Natural killer cell (primary cell): ENCODE measurements at places on chromosomes 7 and 10.

DNA sequence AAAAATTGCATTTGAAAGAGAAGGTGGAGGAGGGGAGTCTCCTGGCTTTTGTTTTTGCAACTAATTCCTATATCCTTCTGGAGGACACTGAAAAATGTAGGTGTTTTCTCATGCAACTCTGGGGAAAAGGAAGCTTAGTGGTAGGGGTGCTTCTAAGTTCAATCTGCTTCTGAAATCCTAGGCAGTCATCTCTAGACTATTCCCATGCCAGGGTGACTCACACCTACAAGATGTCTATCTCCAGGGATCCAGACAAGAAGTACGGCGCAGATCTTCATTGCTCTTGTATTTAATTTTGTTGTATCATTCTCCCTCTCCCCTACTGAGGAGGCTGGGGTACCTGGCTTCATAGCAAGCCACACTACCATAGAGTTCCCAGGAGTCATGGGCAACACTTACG, 258.8 kb downstream of the PHF14 start:
- DNase-seq: no peak

GRCh38 chr10:4590807-4591206, 235.2 kb upstream of the AKR1E2 start:
- DNase-seq: no peak

DNA sequence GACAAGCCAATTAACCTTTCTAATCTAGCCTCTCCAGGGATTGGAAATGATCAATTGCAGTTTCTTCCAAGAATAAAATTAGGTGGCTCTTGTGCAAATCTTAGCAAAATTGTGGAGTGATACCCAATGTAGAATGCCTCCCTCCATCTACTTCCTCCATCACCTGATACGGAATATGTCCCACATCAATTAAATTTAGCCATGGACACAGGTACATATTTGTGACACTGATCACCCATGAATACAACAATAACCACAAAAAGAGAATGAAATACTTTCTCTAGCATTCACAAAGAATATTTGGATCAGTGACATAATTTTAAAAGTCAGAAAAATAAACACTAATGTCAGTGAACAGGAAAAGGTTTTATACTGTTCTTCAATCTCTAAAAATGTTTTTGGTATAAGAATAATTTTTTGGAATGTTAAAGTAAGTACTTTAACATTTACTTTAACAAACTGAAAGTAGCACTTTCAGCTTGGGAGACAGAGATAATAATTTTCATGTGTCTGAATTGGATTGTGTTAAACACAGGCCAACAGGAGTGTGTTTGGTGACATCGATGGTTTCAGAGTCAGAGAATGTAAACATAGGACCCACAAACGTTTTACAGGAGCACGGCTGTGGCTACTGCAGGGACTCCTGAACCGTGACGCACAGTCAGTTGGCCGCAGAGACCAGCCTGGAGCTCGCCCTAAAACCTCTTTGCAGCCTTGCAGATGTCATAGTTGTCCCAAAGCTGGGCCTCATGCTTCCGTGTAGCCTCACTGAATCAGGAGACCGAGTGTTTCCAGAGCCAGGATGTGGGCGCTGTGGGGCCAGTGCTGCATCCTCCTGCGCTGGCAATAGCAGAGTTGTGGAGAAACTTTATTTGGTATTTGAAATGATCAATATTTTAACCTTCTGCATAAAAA, 7.2 kb downstream of the RBM20 start:
- DNase-seq: no peak

DNA sequence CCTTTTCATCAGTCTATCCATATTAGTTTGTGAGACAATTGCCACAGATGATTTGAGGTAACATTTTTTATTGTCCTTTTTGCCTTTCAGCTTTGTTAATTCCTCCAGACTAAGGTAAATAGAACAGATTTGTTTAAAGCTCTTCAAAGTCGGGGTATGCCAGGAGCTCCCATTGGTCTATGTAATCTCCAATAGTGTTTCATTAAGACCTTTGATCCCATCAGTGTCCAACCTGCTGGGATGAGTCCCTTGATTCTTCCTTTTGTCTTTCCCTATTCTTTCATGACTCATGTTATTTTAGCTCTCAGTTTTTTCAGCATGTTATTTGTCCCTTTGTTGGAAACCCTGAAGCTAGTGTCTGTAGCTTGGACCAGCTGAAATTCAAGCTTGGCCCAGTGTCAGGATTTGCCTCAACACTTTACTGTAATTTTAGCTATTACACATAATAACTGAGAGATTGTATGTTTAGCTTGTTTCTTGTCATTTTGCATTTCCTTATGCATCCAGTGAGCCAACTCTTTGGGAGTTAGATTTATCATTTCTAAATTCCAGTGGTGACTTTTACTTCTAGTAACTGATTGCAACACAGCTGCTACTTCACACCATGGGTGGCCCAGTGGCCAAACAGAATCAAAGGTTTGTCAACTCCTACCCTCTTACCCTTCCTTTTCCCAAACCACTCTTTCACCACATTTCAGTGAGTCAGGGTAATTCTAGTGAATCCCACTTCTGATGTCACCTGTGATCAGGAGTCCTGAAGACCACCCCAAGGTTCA, 15.3 kb downstream of the AGBL3 start:
- DNase-seq: no peak

GRCh38 chr7:121887634-121888033, 14.7 kb downstream of the PTPRZ1 start:
- DNase-seq: no peak
